ENCODE measurements at places on chromosomes 6 and 20.

GRCh38 chr20:44770484-44771171 lies 25.0 kb downstream of the KCNK15 start:
- no peak for DNase-seq

DNA sequence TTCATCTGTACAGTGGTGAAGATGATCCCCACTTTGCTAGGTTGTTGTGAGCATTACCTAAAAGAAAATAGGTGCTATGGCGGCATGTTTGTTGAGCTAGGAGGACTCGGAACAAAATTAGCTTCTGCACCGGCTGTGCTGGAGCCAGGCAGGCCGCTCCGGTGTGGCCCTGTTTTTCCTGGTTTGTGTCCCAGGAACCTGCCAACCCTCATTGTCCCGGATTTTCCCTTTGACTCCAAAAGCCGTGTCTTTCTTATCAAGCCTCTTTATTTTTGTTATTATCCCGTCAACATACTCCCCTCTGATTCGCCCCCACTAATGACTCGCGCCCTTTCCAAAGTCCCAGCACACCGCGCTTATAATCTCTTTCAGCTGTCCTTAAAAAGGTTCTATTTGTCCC lies 117.0 kb downstream of the MYLK4 start:
- DNase-seq, result no peak

GRCh38 chr6:89526563-89526869 lies 93.6 kb downstream of the ANKRD6 start:
- DNase-seq, result no peak

DNA sequence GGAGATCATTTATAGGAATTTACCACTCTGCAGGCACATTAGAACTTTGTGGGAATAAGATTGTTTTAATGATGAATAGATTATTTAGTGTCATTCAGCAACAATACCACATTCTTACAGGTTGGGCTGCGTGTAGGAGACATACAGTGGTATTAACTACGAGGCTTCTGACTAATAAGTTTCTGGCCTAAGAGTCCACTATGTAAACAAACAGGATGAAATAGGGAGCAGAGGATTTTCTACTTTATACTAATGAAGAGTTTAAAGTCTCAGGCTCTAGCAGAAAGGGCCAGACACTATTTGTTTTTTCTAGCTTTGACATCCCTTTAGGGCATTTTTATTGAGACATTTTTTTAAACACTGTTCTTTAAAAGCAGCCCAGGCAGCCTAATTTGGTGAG lies 75.6 kb downstream of the SLC24A3 start:
- DNase-seq, result no peak

- no peak for DNase-seq
Observed at GRCh38 chr6:170042596-170043118, 248.2 kb downstream of the DLL1 start.

DNA sequence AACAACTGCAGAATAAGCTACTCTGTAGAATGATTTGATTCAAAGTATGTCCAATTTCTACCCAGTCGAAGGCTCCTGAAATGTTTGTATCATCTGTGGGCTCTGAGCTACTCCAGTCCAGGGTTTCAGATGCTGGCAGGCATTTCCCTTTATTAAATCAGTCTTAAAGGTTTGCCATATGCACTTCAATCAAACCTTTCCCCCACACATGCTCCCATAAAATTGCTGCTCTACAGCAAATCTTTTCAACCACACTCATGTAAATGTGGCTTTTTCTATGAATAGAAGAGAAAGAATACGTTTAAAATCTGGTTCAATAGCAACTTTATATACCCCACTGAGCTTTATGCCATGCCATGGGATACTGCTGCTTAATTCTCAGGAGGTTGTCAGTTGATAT lies 242.4 kb upstream of the MAP3K7 start:
- no peak for DNase-seq

GRCh38 chr20:35887393-35888064 lies 66.8 kb downstream of the SCAND1 start:
- no peak for DNase-seq

DNA sequence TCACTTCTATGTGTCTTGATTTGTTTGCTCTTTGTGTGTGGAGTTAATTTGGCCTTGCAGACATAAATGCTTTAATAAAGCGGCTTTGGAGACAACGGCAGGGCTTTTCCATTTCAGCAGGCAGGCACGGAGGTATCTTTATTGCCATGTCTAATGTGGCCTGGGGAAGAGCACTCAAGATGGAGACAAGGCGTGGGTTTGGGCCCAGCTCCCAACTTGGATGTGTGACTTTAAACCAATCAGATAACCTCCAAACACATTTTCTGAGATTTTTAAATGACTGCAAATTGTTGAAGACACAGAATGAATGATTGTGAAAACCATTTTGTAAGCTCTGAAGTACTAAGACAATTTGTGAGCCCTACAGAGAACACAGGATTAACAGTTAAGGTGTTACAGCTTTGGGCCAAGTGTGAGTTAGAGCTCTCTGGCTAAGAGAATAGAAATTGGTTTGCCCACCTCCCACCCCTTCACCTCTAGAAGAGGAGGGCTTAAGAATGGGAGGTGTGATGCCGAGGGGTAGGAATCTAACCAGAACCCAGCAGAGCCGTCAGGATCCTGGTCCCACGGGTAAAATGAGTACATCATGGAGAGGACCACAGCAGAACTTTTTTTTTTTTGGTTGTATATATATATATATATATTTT lies 9.0 kb downstream of the DYNLT1 start:
- no peak for DNase-seq

DNA sequence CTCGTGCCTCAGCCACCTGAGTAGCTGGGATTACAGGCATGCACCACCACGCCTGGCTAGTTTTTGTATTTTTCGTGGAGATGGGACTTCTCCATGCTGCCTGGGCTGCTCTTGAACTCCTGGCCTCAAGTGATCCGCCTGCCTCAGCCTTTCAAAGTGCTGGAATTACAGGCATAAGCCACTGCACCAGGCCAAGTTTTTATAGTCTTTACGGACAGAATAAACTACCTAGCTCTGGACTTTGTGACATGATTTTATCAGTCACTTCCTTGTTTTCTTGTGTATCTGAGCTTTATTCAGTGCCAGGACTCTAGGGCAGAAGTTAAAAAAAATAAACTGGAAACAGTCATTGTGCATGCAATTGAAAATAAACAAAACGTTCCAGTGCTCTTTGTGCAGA lies 46.7 kb upstream of the RALGAPA2 start:
- DNase-seq, result no peak

- DNase-seq, result no peak
Observed at GRCh38 chr6:111804627-111805235, 68.5 kb downstream of the FYN start.

Data from mammary epithelial cell (primary cell).